CD8-positive, alpha-beta memory T cell (primary cell): ENCODE measurements at places on chromosomes 1 and 21. TPM values are rescaled to one million over a fixed set of nuclear protein-coding genes. Genes with fewer than 3 reads are reported as not detected.

Gene ATP1A4
- not detected for total RNA-seq

- DNase-seq: no peak
Measured at GRCh38 chr1:42963378-42964043, 4.8 kb upstream of the SLC2A1 start.

DNA sequence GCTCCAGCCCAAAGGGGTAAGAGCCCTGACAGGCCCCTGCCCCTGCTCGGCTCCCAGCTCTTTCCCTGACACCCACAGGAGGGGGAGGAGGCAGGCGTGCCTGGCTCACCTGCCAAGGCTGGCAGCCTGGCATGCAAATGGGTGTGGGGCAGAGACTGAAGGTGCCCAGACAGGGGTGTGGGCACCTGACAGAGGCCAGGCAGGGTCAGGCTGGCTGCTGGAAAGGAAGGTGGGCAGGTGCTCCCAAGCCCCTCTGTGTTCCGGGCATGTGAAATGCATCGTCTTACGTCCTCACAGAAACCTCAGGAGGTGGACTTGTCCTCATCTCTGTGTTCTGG, 19.4 kb upstream of the CASZ1 start:
- no peak for DNase-seq

- no peak for DNase-seq
Measured at GRCh38 chr1:53890522-53890941, 935 bp upstream of the YIPF1 start.

DNA sequence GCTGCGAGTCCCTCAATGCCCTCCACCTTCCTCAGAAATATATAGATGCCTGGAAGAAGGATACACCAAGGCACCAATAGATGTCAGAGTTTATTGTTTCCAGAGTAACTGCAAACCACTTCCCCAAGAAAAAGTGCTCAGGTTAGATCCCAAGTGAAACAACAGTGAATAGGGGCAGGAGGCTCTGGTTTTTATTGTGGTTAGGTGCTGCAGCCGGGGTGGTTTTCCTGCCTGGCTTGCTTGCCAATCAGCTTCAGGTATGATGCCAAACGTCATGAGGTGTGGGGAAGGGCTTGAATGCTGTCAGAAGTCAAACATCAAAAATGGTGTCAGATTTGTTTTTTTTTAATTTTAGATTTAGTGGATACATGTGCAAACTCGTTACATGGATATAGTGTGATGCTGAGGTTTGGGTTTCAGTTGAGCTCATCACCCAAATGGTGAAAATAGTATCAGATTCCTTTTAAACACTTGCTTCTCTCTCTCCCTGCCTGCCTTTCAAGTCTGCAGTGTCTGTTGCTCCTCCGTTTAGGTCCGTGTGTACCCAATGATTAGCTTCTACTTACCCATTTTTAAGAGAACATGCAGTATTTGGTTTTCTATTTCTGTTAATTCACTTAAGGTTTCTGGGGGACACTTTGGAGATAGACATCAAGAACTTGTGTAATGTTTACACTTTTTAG, 1317.0 kb downstream of the MRPL39 start:
- peak; percentile 82 for DNase-seq

DNA sequence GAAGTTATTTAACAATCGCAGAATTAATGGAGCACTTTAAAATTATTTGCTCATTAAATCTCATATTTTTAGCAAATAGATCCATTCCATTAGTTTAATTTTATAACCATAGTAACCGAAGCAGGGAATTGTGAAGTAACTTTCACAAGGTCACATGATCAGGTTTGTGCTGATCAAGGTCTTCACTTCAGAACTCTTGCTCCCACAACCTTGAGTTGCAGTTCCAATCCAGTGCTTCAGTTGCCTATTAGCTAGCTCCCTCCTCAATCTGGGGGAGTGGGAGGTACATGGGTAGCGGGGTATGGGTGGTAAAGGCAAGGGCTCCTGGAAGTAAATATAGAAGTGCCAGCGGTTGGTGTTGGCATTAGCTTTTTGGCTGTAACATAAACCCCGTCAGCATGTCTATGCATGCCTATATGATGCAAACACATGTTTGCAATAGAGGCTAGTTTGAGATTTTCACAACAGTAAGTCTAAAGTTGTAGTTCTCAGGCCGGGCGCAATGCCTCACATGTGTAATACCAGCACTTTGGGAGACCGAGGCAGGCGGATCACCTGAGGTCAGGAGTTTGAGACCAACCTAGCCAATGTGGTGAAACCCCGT, 5.8 kb downstream of the ATP5IF1 start:
- no peak for DNase-seq
